ENCODE measurements at places on chromosomes 7 and 10.

GRCh38 chr10:102313221-102313896 is 68.0 kb downstream of the GBF1 start:
- no peak for DNase-seq
- no peaks in the 10 kb centered on the region for H3K27me3 ChIP-seq

- H3K36me3 ChIP-seq: no peaks in the 10 kb centered on the region
- H3K4me3 ChIP-seq: no peak overlapping the region
- DNase-seq: no peak
- H3K27me3 ChIP-seq: no peaks in the 10 kb centered on the region
- no peak overlapping the region for H3K27ac ChIP-seq
- no peaks in the 10 kb centered on the region for H3K4me1 ChIP-seq
Measured at GRCh38 chr10:110265573-110266193, 39.0 kb downstream of the SMNDC1 start.

GRCh38 chr7:122887198-122887597 is 938 bp upstream of the CADPS2 start:
- no peaks in the 10 kb centered on the region for H3K4me1 ChIP-seq
- H3K4me3 ChIP-seq: no peak overlapping the region
- no peak for DNase-seq
- H3K27ac ChIP-seq: no peak overlapping the region

DNA sequence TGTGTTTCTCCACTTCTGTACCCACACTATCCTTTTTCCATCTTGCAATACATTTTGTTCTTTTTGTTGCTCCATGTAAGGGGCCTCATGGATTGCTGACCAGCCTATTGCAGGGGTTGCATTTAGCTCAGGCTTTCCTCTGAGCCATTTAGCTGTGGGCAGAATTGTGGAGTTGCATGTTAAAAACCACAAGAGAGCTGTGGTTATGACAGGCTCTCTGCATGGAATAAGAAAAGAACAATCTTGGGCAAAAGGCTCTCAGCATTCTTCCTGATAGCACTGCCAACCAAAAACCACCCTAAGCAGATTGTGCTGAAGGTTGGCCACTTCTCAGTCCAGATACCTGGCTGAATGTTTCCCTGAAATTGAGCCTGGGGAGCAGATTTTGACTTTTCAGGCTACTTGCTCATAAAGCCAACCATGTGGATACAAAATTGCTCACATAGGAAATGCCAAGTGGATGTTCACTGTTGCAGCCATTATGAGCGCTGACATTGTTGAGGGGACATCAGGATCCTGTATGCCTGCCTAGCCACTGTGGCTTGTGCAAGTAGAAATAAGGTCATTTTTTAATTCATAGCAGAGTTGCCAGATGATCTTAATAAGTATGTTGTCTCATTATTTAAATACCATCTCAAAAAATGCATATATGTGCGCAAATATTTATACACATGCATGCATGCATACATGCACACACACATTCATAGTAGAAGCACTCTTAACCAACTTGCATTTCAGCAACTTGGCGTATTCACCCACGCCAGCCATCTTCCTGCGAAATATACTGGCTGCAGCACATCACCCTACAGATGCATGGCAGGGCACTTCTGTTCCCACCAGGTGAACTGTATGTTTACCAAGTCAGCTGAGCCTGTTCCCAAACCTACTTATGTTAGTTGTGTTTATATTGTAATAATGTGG is 695.4 kb downstream of the LRMDA start:
- no peak for DNase-seq
- no peak overlapping the region for H3K4me3 ChIP-seq
- peaks cover 6% of the 10 kb centered on the region for H3K27me3 ChIP-seq
- no peaks in the 10 kb centered on the region for H3K36me3 ChIP-seq

GRCh38 chr7:101363734-101364374 is 1.2 kb downstream of the COL26A1 start:
- no peaks in the 10 kb centered on the region for H3K4me1 ChIP-seq
- no peak overlapping the region for H3K4me3 ChIP-seq
- no peak overlapping the region for H3K27ac ChIP-seq

GRCh38 chr7:30998180-30998579 is 34.4 kb downstream of the GHRHR start:
- no peaks in the 10 kb centered on the region for H3K27me3 ChIP-seq
- no peak overlapping the region for H3K27ac ChIP-seq
- H3K36me3 ChIP-seq: no peaks in the 10 kb centered on the region
- no peak for DNase-seq

DNA sequence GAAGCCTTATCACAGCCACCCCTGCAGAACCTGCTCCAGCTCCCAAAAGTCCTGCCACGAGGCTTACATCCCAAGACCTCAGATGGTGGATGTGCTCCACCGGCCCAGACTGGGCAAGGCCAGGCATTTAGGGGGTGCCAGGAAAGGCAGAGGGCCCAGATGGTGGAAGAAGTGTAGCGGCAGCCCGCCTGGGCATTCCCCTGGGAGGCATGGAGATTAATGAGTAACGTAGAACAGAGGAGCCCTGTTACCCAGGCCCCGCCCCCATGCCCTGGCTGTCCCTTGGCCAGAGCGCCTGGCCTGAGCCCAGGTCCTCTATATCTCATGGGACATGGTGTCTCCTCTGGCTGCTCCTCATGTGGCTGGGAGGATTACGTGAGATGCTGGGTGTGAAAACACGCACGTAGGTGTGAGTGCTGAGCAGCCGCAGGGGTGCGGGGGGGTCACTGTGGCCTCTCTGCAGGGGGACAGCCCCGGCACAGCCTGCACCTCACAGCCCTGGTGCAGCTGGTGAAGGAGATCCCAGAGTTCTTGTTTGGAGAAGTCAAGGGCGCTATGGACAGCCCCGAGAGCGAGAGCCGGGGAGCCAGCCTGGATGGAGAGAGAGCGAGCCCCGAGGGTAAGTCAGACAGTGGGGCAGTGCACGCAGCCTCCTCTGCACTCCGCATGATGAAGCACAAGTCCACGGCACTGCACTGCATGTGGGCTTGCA is 52.9 kb downstream of the ZNF467 start:
- DNase-seq: no peak
- no peaks in the 10 kb centered on the region for H3K36me3 ChIP-seq
- H3K27me3 ChIP-seq: no peaks in the 10 kb centered on the region
- H3K27ac ChIP-seq: no peak overlapping the region
- H3K4me3 ChIP-seq: no peak overlapping the region
- no peaks in the 10 kb centered on the region for H3K4me1 ChIP-seq

GRCh38 chr10:86262688-86263181 is 103.9 kb downstream of the GRID1 start:
- H3K4me3 ChIP-seq: no peak overlapping the region
- H3K4me1 ChIP-seq: no peaks in the 10 kb centered on the region
- no peak overlapping the region for H3K27ac ChIP-seq
- H3K36me3 ChIP-seq: no peaks in the 10 kb centered on the region
- DNase-seq: no peak

GRCh38 chr10:44963772-44964633 is 4.4 kb downstream of the RASSF4 start:
- DNase-seq: no peak
- no peaks in the 10 kb centered on the region for H3K27me3 ChIP-seq
- no peak overlapping the region for H3K4me3 ChIP-seq
- H3K36me3 ChIP-seq: no peaks in the 10 kb centered on the region

DNA sequence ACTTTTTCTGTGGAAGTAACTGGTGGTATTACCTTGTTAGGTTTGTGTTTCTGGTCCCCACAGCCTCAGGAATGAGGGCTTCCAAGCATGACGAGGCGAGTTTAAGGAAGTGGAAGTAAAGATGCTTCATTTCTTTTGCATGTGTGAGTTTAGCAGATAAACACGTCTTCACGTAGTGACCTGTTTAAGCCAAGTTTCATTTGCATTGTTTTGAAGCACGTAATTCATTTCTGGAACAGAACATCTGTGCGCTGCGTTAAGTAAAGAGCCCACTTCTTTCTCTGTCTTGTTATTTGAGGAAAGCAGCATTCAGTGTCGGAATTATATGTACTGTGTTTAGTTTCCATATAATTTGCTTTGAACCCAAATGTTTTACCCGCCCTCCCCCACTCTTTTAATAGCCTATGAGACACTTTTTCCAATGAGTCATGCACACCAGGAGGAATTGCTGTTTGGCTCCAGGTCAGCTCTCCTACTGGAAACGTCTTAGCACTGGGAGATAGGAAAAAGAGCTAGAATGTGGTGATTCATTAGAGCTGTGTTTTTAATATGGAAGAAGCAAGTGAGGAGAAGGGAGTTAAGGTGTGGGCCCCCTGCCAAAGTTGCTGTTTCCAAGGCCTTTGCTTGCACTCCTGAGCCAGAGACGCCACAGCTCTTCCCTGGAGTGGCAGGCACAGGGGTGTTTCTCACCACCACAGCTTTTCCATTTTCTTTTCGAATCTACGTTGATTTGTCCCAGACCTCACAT is 36.7 kb downstream of the BTBD16 start:
- H3K27ac ChIP-seq: no peak overlapping the region
- H3K4me3 ChIP-seq: no peak overlapping the region
- no peak for DNase-seq

DNA sequence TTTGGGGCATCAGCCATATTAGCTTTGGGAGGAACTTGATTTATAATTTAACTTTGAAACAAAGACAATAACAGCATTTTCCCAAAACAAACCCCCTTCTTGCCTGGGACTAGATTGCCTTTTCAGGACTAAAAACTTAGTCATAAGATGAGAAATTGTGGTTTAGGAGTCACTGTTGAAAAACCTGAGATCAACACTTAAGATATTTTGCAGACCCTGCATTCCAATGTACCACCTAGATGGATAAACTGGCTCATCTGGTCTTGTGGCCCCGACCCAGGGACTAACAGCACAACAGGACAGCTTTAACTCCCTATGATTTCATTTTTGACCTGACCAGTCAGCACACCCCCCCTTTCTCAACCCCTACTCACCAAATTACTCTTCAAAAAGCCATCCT is 1165.4 kb downstream of the XPNPEP1 start:
- H3K27me3 ChIP-seq: no peaks in the 10 kb centered on the region
- no peaks in the 10 kb centered on the region for H3K36me3 ChIP-seq
- no peak for DNase-seq
- H3K4me1 ChIP-seq: no peaks in the 10 kb centered on the region
- H3K4me3 ChIP-seq: no peak overlapping the region
- no peak overlapping the region for H3K27ac ChIP-seq

DNA sequence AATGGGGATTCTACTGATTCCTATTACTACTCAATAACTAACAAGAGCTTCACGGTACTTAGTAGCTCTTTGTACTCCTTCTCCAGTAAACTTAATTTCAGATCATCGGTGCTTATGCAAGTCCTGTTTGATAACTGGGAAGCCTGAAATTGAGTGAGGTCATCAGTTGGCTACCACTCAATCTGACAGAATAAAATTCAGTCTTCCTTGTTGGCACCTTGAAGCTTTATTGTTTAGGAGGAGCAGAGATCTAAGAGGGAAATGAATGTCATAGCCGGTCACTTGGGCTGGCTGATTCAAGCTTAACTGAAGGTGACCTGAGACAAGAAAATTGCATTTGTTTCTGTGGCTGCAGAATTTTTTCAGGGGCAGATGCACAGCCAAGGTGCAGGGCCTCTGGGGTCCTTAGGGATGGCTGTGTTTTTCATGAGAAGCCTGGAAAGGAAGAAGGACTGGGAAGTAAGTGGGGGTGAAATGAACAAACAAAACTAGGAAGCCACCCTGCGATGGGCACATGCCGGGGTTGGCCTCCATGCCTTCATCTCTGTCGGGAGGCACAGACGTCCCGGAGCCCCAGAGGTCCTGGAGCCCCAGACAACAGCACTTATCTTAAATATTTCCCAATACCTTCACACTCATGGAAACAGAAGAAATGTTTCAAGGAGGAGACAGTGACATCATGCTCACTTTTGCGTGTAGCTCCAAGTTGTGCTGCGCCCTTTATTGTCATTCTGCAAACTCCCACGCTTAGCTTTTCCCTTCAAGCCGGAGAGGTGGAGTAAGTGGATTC is 85.0 kb upstream of the KIF5B start:
- H3K27me3 ChIP-seq: no peaks in the 10 kb centered on the region
- no peaks in the 10 kb centered on the region for H3K36me3 ChIP-seq
- no peak for DNase-seq
- H3K4me1 ChIP-seq: no peaks in the 10 kb centered on the region
- H3K4me3 ChIP-seq: no peak overlapping the region

DNA sequence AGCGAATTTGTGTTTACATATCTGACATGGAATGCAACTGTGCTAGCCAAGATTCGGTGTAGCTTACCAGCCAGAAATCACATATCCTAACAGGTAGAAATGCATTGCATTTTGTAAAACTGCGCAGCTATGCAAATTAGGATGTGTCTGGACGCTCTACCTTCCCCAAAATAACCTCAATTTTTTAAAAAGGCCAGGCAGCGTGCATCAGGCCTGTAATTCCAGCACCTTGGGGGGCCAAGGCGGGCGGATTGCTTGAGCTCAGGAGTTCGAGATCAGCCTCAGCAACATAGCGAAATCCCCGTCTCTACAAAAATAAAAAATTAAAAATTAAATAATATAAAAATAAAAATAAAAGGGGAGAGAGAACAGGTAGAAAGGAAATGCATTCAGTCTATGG is 305.0 kb downstream of the TYW1 start:
- peak overlapping the region; percentile 36 for H3K4me3 ChIP-seq
- peaks cover 29% of the 10 kb centered on the region for H3K4me1 ChIP-seq
- no peak for DNase-seq
- H3K36me3 ChIP-seq: peaks cover 14% of the 10 kb centered on the region
- no peaks in the 10 kb centered on the region for H3K27me3 ChIP-seq

DNA sequence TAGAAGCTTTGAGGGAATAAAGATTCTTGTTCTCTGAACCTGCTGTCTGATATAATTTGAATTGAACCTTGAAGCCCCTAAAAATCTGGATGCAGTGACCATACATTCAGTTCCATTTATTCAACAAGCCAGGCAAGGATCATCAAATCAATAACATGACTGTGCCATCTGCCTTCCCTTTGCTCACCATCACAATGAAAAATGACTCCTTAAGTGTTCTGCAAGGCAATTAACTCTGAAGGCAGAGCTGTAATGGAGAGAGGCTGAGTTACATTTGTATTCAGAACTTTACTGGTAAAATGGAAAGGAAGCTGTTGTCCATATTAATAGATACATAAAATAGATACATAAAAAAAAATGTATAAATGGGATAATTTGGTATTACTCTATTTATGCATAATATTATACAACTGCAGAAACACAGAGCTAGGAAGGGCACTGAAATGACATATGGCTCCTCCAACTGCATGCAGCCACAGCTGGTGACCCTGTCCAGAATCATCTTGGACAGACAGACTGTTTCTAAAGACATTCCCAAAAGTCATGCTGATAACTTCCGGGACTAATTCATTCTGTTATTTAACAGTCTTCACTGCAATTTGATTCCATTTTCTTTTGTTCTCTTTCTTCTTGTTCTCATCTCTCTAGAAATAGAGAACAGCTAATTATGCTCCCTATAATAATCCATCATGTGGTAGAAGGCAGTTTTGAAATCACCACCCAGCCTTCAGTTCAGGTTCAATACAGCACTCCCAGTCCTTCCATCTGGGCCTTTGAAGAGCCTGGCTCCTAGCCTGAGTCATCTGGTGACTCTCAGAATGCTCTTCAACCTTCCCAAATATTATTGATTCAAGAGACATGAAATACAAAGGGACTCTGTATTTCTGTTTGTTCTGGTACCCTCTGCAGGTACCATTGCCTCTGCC is 412.6 kb downstream of the GFRA1 start:
- no peak overlapping the region for H3K4me3 ChIP-seq
- DNase-seq: no peak
- no peaks in the 10 kb centered on the region for H3K36me3 ChIP-seq
- no peaks in the 10 kb centered on the region for H3K4me1 ChIP-seq

All from DND-41 (cell line).